ENCODE measurements at places on chromosomes 5 and 9.

DNA sequence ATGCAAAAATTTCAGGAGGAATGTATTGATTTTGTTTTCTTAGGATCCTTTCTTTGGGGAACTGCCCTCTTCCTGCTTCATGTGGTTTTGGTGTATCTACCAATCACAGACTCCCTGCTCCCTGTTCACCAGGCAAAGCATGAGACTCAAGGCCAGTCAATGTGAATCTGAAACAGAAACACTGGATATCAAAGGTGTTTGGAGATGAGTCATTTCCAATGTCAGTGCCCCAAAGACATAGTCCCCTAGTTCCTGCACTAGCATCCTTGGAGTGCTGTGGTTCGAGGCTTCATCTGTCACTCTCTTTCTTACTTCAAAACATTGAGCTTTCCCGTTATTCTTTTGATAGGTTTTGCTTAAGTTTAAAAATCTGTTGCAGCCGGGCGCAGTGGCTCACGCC, 8.1 kb downstream of the PPP3R2 start:
- no peak for DNase-seq

DNA sequence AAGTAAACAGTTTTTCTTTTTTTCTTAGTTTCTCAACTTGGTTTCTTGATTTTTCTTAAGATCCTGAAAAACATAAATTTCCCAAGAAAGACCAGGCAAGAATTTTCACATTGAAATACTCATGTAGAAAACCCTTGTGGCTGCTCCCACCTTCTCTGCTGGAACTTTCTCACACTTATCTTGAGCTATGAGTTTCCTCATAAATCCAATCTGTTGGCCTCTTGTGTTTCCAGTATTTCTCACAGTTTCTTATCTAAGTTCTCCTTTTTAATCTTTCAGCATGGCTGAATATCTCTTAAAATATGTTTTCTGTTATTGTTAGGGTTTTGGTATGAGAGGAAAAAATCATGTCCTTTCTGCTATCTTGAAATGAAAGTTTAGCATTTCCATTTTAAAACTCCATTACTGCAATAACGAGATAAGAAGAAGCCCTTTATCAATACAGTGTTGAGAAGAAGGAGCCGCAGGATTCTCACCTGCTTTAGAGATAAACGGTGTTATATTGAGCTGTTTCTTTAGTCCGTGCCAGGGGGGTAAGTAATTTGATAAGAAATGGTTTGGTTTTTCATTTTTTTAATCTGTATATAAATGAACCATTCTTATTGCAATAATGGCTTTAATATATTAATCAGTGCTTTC, 89.3 kb downstream of the ALDH1A1 start:
- DNase-seq: no peak

DNA sequence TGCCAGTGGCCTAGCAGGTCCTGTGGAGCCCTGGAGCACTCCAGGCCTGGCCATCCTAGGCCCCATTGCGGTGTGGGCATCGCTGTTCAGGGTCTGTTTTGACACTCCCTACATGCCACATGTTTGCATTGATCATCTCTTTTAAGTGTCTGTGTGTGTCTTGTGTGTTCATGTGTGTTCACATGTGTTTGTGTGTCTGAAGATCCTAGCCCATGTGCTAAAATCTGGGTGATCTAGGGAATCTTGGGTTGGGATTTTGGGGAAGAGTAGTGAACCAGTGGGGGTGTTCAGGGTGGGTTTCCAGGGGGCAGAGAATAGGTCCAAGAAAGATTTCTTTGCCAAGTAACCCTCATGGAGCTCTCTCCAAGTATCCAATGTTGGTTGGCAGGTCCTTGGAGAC, 8.4 kb downstream of the PSD2 start:
- no peak for DNase-seq

DNA sequence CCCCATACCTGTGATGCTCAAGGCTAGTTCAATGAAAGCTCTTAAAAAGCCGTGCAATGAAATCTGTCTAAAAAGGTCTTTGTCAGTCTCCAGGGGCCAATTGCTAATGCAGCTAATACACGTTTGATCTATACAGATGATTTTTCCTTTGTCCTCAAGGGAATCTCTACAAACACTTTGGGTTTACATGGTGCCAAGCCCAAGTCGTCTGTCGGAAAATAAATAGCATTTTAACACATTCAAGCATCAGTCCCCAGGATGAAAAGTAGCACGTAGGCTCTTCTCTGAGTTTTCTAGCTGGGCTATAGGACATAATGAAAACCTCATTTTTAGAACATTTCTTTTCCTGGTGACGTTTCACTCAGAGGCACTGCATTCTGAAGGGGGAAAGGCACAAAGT, 477.4 kb upstream of the WWC1 start:
- DNase-seq: no peak

- DNase-seq: peak; percentile 90
Measured at GRCh38 chr5:59768152-59769040, 125.1 kb downstream of the PDE4D start.

DNA sequence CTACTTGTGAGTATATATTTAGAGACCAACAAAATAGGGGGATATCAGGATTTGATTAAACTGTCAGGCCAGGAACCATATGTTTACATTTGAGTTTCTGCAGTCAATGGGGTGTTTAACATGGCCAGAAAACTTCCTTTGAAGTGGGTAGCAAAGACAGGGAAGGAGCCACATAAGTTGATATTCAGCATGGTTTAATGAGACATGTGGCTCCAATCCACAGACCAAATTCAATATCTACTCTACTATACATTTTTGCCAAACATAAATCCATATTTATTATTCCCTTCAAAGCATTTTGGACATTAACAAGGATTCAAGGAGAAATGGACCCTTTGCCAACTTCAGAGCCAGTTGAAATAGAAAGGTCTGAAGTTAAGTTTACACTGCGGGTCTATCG, 99.8 kb downstream of the TAF11L14 start:
- no peak for DNase-seq

DNA sequence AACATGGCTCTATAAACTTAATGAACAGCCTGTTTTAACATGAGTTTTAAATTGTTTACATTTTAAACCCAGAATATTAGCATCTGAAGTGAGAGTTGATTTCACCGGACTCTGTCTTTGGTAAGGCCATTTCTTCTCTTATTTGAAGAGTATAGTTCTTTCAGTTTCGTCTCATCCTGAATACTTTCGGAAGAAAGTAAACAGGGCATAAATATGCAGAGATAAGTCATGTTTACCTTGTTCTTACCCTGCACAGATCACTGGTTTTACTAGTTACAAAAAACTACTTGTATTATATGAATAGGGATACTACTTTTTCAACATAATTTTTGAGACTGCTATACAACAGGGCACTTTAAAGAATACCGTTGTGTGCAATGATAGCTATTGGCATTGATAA, 656.3 kb upstream of the ZNF608 start:
- no peak for DNase-seq

- no peak for DNase-seq
Measured at GRCh38 chr9:89714321-89714720, 109.5 kb downstream of the GADD45G start.

- peak; percentile 94 for DNase-seq
Measured at GRCh38 chr5:170633235-170634081, 129.6 kb downstream of the KCNIP1 start.

- peak; percentile 53 for DNase-seq
Measured at GRCh38 chr5:58849921-58850667, 267.2 kb downstream of the RAB3C start.

- no peak for DNase-seq
Measured at GRCh38 chr5:126852841-126853271, 75.9 kb downstream of the LMNB1 start.

DNA sequence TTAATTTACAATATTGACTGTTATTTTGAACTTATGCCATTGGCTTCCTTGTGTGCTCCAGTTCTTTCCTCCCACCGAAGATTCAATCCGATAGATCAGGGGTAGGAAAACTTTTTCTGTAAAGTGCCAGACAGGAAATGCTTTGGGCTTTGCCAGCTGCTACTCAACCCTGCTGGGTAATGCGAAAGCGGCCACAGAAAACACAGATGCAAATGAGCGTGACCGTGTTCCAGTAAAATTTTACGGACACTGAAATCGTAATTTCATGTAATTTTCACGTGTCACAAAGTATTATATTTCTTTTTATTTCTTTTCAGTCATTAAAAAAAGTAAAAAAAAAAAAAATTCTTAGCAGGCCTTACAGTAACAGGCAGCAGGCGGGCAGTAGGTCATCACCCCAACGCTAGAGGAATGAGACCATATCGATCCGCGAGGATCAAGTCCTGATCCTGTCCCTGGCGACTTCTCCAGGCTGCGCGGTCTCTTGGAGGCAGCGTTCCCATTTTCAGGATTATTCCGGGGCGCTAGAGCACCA, 599 bp downstream of the NMRK1 start:
- peak; percentile 30 for DNase-seq

DNA sequence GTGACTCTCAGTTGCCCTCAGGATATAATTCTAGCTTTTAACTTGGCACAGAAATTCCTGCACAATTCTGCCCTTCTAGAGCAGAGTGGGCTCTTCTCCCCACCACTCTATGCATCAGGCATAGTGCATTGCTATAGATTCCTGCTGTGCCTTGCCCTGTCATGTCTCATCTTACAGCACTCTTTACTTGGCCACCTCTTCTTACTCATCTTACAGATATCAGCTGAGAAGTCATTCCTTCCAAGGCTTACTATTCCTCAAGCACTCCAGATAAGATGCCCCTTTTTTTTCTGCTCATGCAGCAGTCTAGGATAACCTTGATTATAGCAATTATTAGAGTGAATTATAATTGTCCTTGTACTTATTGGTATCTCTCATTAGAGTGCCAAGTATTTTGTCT, 5.6 kb downstream of the FAM221B start:
- DNase-seq: no peak

GRCh38 chr5:1943481-1943880, 60.8 kb upstream of the IRX4 start:
- no peak for DNase-seq

- DNase-seq: no peak
Measured at GRCh38 chr5:134503937-134504437, 21.5 kb upstream of the JADE2 start.

DNA sequence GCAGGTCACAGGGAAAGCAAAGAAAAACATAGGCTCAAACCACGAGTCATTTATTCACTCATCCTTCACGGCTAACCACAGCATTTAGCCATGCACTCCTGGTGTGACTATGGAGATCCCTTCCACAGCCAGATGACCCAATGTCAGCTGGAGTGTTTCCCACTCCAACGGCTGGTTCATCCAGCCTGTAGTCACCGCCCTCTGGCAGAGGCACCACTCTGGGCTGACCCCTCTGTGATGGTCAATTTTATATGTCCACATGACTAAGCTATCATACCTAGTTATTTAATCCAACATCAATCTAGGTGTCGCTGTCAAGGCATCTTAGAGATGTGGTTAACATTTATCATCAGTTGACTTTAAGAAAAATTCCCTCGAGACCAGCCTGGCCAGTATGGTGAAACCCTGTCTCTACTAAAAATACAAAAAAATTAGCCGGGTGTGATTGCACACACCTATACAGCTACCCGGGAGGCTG, 9.5 kb upstream of the PHF19 start:
- DNase-seq: no peak

DNA sequence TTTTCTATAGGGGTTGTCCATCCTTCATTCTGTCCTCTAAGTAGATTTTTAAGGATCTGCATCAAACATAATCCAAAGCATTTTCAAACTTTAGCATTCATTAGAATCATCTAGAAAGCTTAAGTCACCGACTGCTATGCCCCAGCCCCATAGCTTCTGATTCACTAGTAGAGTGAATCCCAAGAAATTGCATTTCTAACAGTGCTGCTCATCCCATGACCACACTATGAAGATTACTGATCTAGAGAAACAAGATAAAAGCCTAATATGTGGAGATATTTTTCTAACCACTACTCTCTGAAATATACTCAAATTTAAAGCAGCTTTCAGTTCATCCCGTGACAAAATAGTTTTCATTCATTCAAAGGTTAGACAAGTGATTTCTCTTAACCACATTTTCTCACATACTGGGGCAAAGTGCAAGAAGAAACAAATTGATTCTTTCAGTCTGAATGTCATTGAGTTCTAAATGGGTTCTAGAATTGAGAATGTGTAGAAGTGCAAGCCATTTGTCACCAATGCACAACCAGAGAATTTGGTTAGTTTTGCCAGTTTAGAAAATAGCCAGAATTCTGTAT, 286.9 kb upstream of the CD180 start:
- DNase-seq: no peak

GRCh38 chr5:150317048-150318003, 14.6 kb upstream of the ARSI start:
- DNase-seq: no peak

DNA sequence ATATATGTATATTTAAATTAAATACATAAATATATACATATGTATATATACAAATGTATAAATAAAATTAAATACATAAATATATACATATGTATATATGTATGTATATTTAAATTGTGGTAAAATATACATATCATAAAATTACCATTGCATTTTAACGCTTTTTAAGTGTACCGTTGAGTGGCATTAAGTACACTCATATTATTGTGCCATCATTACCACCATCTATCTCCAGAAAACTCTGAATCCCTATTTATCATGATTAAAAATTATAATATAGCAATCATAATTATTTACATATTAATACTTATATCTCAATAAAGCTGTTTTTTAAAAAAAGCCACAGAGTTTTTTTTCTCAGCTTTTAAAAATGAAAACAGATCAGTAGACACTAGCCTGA, 27.1 kb upstream of the VCAN start:
- DNase-seq: no peak

DNA sequence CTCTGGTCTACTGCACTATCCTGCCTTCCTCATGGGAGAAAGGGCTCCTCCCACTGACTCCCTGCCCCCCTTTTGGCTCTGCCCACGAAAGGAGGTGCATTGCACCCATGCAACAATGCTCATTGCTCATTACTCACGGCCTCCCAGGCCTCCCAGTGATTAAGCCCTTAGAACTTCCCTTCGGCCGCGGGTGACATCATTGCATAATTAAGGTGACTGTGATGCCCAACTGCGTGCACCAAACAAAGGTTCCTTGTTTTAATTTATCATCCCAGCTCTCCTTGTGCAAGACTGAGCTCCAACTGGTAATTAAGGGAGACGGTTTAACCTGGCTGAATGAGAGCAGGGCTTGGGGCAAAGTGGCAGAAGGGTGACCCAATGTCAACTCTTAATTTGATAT, 180.4 kb downstream of the GAS1 start:
- no peak for DNase-seq

- DNase-seq: no peak
Measured at GRCh38 chr5:369151-369868, 47.8 kb downstream of the AHRR start.

GRCh38 chr9:3971391-3972082, 328.3 kb downstream of the GLIS3 start:
- no peak for DNase-seq

- no peak for DNase-seq
Measured at GRCh38 chr5:171601266-171601881, 181.9 kb downstream of the FGF18 start.

- DNase-seq: peak; percentile 75
Measured at GRCh38 chr9:89786655-89787054, 181.8 kb downstream of the GADD45G start.

DNA sequence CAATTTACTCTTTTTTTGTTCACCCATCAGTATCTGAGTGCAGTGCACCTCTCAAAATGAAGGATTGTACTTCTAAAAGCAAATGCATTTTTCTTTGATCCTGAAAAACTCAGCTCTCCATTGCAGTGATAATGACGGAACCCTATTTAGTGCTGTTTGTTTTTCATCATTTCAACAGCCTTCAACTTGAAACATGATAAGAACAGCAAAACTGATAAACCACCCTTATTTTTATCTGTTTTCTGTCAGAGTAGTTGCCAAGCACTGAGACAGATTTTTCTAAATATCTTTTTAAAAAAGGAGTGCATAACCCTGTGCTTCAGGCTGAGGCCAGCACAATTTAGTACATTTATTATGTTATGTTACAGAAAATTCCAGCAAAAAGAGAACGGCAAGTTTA, 549.8 kb upstream of the DMAC1 start:
- DNase-seq: no peak

Measured in muscle of arm (tissue), 14 donors.